Stimulated activated naive CD8-positive, alpha-beta T cell treated with anti-CD3 and anti-CD28 coated beads, Interleukin-15, amount 100 ng/mL, for 72 hours (primary cell): ENCODE measurements at places on chromosomes 7 and 10.

GRCh38 chr7:73817121-73817520 is 13.7 kb upstream of the CLDN4 start:
- DNase-seq: no peak

GRCh38 chr10:118626953-118627352 is 31.5 kb upstream of the PRLHR start:
- no peak for DNase-seq

GRCh38 chr7:143069912-143070500 is 17.9 kb downstream of the OR6V1 start:
- DNase-seq: no peak

- DNase-seq: no peak
These were observed 1.1 kb upstream of the HOXA13 start for GRCh38 chr7:27200761-27201579.

- DNase-seq: no peak
These were observed 3.5 kb upstream of the C7orf33 start for GRCh38 chr7:148587076-148587475.

- no peak for DNase-seq
These were observed 175.0 kb upstream of the LYZL2 start for GRCh38 chr10:30804478-30805055.

DNA sequence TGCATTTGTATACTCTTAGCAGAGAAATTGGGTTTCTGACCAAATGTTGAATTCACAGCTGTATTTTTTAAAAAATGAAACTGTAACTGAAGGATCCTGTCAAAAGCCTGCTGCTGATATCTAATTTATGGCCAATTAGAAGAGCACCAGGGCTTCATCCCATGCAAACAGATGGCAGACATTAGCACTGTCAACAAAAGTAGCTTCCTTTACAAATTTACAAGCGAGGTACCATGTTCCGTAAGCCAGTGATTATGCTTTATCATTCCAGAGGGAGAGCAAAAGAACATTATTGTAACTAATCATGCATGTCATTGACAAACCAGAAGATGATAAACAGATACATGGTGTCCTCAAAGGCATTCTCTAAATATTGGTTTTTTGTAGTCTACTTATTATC is 177.2 kb upstream of the DKK1 start:
- no peak for DNase-seq

GRCh38 chr7:102305414-102306268 is 19.0 kb downstream of the SH2B2 start:
- DNase-seq: no peak

DNA sequence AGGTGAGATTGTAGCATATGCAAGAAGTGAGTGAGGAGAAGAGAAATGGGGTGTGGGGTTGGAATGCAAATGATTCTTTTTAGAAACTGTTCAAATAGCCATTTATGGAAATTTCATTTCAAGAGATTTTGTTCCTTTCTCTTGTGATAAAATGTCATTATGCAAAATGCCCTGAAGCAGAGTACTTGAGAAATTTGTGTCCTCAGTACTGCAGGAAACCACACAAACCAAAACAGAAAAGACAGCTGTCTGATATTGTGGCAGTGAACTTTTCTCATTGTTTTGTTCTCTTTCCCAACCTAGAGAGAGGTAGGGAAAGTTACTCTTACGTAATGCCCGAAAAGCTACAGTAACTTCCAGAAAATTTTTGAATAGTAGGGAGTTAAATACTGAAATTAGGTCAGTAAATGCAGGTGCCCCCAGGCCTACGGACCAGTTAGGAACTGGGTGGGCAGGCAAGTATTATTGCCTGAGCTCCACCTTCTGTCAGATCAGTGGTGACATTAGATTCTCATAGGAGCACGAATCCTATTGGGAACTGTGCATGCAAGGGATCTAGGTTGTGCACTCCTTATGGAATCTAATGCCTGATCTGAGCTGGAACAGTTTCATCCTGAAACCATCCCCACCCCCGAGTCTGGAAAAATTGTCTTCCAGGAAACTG is 34.0 kb downstream of the DLD start:
- DNase-seq: no peak

DNA sequence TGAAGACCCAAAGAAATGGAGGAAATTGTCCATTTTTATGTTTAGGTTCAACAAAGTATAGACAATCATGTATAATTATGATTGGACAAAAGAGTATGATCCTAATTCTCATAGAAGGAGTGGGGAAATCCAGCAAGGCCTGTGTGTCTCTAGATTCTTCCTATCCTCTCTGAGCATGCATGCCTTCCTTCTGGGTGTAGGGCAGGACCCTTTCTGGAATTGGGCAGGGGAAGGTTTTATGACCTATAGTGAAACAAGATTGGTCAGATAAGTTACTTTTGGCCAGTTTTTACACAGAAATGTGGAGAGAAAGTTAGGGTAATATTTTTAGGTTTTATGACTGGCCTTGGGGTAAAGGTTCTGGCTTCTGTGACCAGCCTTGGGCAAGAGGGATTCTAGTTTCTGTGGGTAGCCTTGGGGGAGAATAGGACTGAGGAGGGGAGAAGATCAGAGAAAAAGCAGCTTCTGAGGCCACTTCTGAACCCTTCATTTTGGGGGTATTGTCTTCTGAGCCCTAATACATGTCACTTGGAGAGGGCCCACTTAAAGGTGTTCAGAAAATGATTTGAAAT is 289.4 kb downstream of the EXOC4 start:
- no peak for DNase-seq

DNA sequence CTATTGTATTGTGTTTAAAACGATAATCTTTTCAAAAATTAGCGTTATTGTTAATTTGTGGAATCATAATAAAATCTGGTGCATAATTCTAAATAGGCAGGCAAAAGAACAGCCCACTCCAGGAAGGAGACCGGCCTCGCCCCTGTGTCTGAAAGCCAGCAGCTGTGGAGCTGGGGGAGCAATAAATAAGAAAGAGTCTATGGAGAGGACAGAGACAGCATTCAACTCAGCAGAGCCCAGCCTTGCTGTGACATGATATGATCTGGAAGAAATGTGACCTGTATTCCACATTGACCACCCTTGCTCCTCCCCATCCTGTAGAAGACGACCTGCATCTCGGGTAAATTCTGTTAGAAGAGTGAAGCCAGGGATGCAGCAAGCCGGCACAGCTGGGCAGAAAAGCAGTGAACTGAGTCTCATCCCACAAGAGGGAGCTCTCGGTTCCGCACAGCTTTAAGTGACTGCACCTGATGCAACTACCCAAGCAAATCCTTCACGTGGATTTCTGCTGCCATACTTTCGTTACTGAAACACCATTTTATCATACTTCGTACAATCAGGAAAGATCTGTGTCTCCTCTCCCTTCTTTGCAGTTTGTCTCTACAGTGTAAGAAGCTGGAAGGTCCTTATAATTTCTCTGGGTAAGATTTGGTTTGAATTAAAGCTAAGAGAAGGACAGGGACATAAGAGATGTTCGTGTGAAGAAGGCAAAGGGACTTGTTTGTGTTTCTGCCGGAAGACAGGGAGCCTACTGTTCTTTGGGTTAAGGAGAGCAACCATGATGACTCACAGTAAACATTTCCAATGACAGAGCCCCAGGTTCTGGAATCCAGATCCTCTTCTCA is 427.1 kb downstream of the GPAM start:
- DNase-seq: peak; percentile 10

GRCh38 chr7:128882134-128882533 is 19.5 kb downstream of the ATP6V1F start:
- no peak for DNase-seq

DNA sequence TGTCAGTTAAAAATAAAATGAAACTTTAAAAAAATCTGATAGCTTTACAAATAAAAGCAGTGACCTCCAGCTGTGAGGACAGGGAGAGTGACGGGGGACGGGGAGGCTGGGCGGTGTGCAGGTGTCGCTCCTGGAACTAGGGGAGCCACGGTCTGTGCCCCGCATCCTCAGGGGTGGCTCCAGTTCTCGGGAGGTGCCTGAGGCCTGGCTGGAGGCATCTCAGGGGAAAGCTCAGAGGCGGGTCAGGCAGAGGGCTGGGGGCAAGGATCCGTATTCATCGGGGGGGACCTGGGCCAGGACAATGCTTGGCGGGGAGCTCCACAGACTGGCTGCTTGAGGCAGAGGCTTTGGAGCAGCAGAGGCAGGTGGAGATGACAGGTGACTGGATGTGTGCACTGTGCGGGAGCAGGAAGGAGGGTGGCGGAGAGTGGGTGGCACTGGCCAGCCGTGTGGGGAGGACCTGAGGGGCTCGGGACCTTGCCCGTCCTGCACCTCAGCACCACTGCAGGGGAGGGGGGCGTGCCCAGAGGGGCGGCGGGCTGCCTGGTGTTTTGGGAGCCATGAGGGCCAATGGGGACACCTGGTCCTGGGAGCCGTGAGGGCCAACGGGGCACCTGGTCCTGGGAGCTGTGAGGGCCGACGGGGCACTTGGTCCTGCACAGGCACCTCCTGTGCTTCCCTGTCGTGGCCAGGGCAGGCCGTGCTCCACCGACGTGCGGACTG is 13.2 kb downstream of the PWWP2B start:
- DNase-seq: no peak

DNA sequence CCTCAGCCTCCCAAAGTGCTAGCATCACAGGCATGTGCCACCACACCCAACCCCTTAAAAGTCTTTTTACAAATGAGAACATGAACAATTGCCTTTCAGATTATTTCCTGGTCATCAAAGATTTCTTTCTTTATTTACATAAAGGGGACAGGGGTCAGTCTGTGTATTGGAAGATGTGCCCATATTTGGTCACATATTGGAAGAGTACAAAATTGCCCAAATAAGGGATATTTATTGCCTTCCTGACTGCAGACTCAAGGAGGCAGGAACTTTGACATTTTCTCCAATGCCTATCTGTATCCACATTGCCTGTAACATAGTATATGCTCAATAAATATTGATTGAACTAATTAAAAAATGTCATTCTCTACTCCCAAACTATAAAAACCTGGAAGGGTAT is 25.9 kb upstream of the HERPUD2 start:
- DNase-seq: no peak

GRCh38 chr10:63173468-63174232 is 40.5 kb downstream of the NRBF2 start:
- DNase-seq: no peak

GRCh38 chr10:285216-285615 is 150.0 kb downstream of the ZMYND11 start:
- no peak for DNase-seq

GRCh38 chr10:91247360-91248111 is 27.1 kb downstream of the PCGF5 start:
- no peak for DNase-seq

DNA sequence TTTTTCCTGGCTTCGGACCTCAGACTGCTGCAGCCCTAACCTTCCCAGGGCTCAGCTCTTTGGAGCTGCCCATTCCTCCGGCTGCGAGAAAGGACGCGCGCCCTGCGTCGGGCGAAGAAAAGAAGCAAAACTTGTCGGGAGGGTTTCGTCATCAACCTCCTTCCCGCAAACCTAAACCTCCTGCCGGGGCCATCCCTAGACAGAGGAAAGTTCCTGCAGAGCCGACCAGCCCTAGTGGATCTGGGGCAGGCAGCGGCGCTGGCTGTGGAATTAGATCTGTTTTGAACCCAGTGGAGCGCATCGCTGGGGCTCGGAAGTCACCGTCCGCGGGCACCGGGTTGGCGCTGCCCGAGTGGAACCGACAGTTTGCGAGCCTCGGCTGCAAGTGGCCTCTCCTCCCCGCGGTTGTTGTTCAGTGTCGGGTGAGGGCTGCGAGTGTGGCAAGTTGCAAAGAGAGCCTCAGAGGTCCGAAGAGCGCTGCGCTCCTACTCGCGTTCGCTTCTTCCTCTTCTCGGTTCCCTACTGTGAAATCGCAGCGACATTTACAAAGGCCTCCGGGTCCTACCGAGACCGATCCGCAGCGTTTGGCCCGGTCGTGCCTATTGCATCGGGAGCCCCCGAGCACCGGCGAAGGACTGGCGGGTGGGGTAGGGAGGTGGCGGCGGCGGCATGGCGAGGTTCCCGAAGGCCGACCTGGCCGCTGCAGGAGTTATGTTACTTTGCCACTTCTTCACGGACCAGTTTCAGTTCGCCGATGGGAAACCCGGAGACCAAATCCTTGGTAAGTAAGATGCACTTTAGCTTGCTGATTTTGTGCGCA is at the start of gene PLXDC2:
Gene PLXDC2 (plus strand): TSS at position 22 of the 820 bp plus-strand sequence.
- DNase-seq: no peak

GRCh38 chr10:5608608-5609220 is 57.7 kb downstream of the ASB13 start:
- DNase-seq: no peak

- DNase-seq: no peak
These were observed 4.9 kb downstream of the PIK3CG start for GRCh38 chr7:106869954-106870353.

- no peak for DNase-seq
These were observed 261.7 kb upstream of the PRKCQ start for GRCh38 chr10:6841761-6842160.

GRCh38 chr10:107417446-107417845 is 252.9 kb upstream of the SORCS1 start:
- no peak for DNase-seq

DNA sequence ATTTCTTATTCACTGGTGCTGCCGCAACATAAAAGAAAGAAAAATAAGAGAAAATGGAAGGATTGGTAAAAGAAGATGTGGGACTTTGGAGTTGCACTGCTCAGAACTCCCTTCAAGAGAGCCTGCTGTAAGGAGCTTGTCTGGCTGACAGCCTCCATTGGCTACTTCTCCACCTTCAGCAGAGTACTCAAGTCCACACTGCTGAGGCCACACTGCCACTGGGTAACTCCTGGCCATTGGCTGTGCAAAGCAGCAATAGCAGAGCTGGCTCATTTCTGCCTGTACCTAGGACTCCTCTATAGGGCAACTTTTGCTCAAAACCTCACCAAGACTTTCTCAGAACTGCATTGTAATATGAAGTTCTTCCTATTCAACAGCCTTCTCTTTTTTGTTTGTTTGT is 38.7 kb upstream of the PCLO start:
- DNase-seq: no peak

- no peak for DNase-seq
These were observed 128.7 kb downstream of the AGMO start for GRCh38 chr7:15433151-15433550.

GRCh38 chr7:137628216-137628615 is 218.6 kb downstream of the DGKI start:
- no peak for DNase-seq

DNA sequence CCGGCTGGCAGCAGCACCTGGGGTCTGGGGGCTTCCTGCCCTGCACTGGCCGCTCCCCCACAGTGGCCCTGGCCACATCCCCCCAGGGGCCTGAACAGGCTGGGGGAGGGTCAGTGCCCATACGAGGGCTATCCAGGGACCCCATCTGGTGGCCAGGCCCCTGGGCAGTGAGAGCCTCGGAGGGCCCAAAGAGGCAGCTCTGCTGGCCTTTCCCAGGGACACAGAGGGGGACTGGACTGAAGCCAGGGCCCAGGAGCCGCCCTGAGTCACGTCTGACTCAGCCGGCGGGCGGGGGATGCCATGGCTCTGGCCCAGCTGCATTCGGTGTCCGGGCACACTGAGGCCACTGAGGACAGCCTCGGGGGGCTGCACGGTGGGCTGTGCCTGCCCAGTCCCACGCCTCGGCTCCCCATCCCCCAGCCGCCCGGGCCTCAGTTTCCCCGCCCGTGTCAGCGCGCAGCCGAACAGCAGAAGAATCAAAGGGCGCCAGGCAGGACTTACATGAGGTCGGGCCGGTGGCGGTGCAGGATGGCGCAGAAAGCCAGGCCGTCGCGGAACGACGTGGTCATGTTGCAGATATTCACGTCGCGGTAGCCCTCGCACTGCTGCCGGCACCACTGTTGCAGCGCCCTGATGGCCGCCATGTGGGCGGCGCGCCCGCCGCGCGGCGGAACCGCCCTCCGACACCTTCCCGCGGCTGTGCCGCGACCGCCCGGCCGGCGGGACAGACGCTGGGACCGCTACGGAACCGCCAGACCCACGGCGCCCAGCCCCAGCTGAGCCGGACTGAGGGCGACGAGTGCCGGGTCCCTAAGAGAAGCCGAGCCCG is at the start of gene MICALL2:
Gene MICALL2 (minus strand): TSS at position 788 of the 829 bp plus-strand sequence. CDS start 144 bp downstream, at position 644.
- no peak for DNase-seq
